ENCODE measurements at places on chromosomes 3 and 15.

- DNase-seq: no peak
These were observed 4.6 kb downstream of the EFCC1 start for GRCh38 chr3:129005526-129006303.

DNA sequence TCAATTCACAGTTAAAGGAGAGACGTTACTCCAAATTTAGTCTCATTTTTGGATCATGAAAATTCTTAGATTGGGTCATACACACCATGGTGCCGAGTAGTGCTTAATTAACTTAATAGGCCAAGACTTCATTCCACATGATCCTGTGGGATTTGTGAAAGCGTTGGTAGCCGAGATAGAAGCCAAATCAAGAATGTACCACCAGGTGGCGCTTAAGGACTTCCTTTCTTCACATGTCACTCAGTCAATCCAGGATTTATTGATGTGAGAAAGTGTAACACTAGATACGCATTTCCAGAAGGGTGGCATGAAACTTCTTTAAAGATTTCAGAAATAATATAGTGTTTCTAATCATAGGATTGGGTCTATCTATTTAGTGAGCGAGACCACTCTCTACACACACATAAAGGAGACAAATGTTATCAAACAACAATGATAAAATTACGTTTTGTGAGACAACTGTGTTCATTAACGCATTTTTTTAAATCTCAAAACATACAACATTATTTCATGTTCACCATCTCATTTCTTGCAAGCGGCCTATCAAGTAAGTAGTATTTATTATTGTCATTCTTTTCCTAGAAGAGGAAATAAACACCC lies 436.1 kb downstream of the CHL1 start:
- DNase-seq: no peak

DNA sequence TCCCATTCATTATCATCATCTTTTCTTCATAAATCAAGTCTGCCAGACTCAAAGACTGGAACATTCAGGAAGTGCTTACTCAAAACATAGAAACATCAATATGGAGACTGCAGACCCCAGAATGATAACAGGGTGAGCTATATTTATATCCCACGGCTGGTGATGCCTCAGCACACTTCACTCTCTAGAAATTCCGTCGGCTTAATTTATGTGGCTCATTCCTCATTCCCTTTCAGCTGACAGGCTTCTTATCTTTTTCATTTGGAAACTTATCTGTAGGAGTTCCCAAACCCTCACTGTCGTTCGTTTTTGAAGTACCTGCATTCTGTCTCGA lies 45.5 kb downstream of the RFTN1 start:
- no peak for DNase-seq

GRCh38 chr3:45075821-45076625 lies 49.9 kb downstream of the CLEC3B start:
- DNase-seq: no peak

DNA sequence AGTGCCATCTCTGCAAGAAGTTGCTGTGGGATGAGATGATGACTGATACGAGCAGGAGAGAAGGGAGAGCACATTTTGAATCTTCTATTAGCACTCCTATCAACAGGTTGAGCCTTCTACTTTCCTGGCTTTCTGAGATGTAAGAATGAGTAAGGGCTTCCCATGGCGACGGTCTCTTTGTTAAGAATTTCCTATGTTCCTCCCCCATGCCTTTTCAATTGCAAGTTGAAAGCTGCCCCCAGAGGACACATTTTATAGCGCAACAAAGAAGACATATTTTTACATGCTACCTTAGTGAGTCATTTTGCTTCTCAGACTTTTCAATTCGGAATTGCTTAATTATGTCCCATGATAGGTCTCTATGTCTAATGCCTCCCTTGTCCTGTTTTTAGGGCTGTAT lies 71.3 kb upstream of the LRTM1 start:
- DNase-seq: no peak

- DNase-seq: no peak
These were observed 122.6 kb downstream of the EPHB1 start for GRCh38 chr3:134917631-134918030.

DNA sequence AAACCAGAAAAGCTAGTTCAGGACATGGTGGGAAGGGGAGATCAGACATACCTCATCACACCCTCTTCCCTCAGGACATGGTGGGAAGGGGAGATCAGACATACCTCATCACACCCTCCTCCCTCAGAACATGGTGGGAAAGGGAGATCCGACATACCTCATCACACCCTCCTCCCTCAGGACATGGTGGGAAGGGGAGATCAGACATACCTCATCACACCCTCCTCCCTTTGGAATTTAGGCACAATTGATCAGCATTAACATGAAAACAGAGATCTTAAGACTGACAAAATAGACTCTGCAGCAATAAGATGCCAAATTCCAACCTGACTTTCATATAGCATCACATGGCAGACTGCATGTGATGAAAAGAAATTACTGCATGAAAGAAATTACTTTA lies 412.7 kb upstream of the ZNF717 start:
- DNase-seq: no peak
